Sigmoid colon (tissue), 7 donors: ENCODE measurements at places on chromosomes 3 and 15. TPM values are rescaled to one million over a fixed set of nuclear protein-coding genes. Genes with fewer than 3 reads are reported as not detected.

GRCh38 chr3:110969229-110970211, 102.1 kb upstream of the NECTIN3 start:
- no peaks in the 10 kb centered on the region for H3K4me1 ChIP-seq
- no peak overlapping the region for H3K27ac ChIP-seq
- H3K4me3 ChIP-seq = no peak overlapping the region
- no peak for DNase-seq
- H3K36me3 ChIP-seq = no peaks in the 10 kb centered on the region

DNA sequence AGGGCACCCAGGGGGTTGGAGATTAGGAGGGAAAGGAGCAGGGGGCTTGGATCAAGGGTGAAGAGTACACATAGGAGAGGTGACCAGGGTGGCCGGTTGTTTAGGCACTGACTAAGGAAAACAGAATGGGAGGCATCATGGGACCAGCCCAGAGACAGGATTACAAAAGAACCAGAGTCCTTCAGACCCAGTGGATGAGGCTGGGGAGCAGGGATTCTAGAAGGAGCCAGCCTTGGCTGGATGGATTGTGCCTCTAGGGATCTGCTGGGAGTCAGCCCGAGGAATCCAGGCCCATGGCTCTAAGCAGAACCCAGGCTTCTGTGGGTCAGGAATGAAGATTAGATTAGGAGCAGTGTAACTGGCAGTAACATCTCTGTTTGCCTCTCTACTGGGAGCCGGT, 98.6 kb downstream of the ARNT2 start:
- peaks cover 10% of the 10 kb centered on the region for H3K4me1 ChIP-seq
- H3K27ac ChIP-seq = no peak overlapping the region
- H3K36me3 ChIP-seq = no peaks in the 10 kb centered on the region
- no peak overlapping the region for H3K4me3 ChIP-seq
- H3K27me3 ChIP-seq = no peaks in the 10 kb centered on the region
- no peak for DNase-seq

The CILP gene
- 5.4 TPM for polyA plus RNA-seq

DNA sequence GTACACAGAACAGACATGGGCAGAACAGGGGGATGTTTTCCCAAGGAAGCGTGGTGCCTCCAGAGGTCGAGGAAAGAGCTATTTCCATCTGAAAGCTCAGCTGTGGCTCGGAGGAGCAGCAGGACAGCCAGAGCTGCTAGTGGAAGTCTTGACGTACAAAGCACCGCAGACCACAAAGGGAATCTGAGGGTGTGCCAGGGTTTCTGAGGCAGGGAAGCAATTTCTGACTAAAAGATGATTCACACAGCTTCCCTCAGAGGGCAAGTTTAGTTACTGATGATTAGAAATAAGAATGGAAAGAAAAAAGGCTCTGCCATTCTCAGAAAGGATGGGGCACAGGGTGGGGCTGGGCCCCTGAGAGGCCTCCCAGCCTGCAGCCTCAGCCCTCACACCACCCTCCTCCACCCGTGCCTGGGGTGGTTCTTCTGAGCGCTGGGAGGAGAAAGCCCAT, 45.8 kb upstream of the SEC13 start:
- no peaks in the 10 kb centered on the region for H3K36me3 ChIP-seq
- H3K4me1 ChIP-seq = no peaks in the 10 kb centered on the region
- no peak overlapping the region for H3K27ac ChIP-seq

The HDC gene
- 0.26 TPM for polyA plus RNA-seq

The DPPA2 gene
- not detected for polyA plus RNA-seq

The SCAANT1 gene
- polyA plus RNA-seq = not detected
